COR-L47 (cell line): ENCODE measurements at places on chromosomes 11 and 22.

- DNase-seq: peak; percentile 57
Observed at GRCh38 chr22:20238536-20238900, 29.6 kb downstream of the RTN4R start.

- DNase-seq: peak; percentile 33
Observed at GRCh38 chr11:129375751-129376657, at the start of gene BARX2. Gene BARX2, plus strand, starts transcription at chr11:129375848. Its CDS starts 188 bp downstream, at chr11:129376036.

DNA sequence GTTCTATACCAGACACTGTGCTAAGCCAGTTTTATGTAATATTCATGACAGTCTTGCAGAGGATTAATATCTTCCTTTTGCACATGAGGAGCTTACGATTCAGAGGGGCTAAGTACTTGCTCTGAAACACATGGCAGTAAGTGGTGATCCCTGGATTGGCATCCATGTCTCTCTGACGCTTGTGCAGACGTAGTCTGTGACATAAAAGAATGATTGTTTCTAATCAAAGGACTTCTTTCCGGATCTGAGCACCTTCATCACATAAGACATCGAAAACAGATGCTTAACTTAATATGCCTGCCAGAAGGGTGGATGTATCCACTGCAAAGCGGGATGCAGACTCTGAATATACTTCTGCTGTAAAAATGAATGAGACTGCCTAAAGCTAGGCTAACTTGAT is 74.8 kb downstream of the ARHGAP42 start:
- no peak for DNase-seq

- DNase-seq: peak; percentile 82
Observed at GRCh38 chr11:126592496-126593410, 237.3 kb downstream of the ST3GAL4 start.

GRCh38 chr22:39776295-39777009 is 117.1 kb downstream of the ENTHD1 start:
- DNase-seq: no peak

- peak; percentile 37 for DNase-seq
Observed at GRCh38 chr22:36238373-36239149, 766 bp downstream of the APOL2 start.

DNA sequence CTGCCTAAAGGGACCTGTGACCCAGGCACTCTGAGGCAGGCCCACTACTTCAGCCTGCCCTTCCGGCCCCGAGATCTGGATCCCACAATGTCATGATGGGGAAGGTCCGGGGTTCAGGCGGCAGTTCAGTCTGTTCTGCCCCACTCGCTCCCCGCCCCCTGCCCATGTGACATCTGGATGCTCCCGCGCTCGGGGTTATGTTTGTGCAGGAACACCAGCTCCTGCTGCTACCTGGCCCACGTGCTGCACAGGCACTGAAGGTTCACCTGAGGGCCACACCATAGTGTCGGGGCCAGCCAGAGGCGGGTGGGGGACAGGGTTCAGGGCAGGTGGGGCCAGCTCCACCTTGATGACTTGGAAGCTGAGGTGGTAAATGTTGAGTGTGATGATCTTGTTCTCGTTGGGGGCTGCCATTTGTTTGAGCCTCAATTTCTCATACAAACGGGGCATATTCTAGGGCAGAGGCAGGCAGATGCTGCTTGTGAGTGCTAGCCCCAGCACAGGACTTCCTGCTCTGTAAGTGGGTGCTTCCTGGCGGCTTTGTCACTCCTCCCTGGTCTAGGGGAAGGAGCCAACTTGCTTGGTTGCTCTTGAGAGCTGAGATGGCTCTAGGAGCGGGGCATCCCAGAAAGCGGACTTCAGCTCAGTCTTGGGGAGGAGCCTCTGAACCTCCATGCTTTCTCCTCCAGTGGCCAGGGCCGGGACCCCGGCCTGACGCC is 4.4 kb upstream of the SIPA1 start:
- DNase-seq: no peak

GRCh38 chr11:76321340-76321739 is 59.6 kb downstream of the THAP12 start:
- no peak for DNase-seq

GRCh38 chr11:57460758-57461749 is 726 bp downstream of the RTN4RL2 start:
- peak; percentile 57 for DNase-seq

DNA sequence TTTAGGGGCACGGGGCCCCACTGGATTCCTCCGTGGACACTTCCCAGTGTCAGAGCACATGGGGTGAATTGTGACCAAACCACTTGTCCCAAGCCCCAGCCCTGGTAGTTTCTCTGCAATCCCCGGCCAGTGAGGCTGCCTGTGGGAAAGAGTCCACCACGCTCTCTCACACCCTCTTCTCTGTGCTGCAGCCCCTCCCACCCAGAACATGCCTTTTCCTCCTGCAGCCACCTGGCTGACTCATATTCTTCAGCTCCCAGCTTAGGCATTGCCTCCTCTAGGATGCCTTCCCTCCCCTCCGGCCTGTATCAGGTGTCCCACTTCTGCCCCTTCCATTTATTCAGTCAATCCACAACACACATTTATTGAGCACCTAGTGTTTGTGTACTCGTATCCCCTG is 5.4 kb upstream of the RPS6KB2 start:
- no peak for DNase-seq

DNA sequence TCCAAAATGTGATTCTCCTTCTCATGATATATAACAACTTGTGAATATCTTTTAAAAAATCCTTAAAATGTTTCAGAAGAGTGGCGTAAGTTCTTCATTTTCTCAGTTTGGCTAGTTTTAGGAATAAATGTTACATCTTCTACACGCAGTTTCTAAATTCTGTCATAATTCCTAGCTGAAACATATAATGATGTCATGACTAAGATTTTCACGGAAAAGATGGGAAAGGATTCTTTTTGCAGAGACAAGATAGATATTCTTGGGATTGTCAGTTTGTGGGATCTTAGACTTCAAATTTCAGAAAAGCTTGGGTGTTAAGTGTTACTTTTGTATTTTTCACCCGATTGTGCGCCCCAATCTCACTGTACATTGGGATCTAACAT is 1.7 kb downstream of the EED start:
- DNase-seq: no peak

DNA sequence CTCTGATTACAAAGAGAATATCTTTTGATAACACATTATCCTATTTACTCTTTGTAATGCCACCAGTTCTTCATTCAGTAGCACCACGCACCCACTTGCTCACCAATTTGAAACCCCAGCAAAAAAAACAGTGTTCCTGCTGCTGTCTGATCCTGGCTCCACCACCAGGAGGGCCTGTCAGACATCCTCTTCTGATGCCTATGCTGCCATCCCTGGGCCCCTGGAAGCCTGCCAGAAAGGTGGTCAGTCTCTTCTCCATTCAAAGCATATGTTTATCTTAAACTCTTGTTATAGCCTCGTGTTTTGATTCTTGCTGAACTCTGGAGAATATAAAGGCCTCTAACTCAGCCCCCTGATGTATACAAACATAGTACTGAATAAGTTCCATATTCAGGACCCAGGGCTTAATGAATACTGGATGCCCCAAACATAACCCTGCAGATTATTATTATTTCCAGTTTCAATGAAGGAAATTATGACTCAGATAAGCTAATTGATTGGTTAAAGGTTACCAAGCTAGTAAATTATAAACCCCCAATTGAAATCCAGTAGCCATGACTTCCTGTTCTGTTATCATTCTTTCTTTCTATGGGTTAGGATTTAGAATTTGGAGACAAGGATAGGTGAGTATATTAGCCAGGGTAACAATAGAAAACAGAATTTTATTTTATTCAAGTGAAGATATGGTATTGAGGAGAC is 116.7 kb downstream of the NTM start:
- no peak for DNase-seq

DNA sequence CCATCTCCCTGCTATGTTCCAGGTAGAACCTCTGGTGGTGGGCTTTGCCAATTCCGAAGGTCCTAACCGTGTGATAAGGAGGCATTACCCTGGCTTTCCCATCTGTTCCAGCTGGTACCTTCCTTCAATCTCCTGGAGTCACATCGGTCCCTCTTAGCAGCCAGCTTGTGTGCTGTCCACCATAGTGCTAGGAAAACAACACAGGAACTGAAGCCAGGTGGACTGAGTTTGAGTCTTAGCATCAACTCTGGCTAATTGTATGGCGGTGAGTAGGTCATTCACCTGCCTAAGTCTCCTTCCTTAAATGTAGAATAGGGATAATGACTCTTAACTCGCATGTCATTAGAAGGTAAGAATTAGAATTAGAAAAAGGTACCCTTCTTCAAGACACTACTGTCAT is 159.6 kb upstream of the E2F8 start:
- no peak for DNase-seq

DNA sequence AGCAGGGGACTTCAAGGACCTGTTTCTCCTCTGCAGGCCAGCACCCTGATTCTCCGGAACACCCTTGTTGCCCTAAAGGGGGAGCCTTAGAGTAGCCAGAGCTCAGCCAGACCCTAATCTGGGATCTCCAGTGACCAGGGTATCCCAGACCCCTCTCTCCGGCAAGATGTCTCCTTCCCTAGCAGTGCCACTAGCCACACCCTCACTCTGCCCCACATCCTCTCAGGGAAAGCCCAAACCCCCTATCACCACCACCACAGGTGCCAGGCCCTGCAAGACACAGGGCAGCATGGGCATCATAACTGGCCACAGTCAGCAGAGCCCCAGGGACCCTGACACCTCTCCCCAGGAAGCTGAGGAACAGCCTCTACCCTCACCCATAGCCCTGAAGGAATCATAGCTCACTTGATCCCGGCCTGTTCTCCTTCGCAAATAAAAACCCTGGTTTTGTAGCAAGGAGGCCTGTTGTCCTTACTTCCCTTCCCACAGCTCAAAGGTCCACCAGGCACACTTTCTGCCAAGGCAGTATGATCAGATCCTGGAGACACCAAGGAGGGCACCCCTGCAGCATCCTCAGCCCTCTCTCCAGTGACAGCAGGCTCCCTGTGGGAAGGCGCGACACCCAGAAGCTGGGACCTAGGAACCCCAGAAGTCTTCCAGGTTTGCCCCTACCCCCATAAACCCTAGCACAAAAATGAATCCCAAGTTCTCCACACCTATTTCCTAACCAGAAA is 4.6 kb downstream of the CFL1 start:
- DNase-seq: no peak

DNA sequence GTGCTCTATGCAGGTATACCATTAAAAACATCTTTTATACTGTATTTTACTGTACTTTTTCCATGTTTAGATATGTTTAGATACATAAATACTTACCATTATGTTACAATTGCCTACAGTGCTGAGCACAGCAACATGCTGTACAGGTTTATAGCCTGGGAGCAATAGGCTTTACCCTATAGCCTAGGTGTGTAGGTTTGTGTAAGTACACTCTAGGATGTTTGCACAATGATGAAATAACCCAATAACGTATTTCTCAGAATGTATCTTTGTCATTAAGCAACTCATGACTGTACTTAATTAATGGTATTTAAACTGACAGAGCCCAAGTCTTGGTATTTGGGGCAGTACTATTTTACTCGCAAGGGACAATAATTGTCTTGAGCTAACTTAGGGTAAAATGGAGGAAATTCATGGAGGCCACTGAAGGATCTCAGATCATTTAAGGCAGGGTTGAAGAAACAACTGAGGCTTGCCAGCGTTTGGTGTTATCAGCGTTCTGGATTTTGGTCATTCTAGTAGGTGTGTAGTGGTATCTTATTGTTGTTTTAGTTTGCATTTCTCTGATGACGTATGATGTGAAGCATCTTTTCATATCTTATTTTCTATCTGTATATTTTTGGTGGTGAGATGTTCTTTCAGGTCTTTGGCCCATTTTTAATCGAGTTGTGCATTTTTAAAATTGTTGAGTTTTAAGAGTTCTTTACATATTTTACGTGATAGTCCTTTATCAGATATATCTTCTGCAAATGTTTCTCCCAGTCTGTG is 42.4 kb downstream of the ADAMTS15 start:
- DNase-seq: no peak

GRCh38 chr11:78708388-78708787 is 133.7 kb upstream of the NARS2 start:
- DNase-seq: no peak

- no peak for DNase-seq
Observed at GRCh38 chr22:21718499-21718898, 17.1 kb downstream of the YPEL1 start.

GRCh38 chr11:468493-468892 is 18.4 kb downstream of the PTDSS2 start:
- DNase-seq: no peak

GRCh38 chr11:100336873-100337272 is 350.2 kb upstream of the ARHGAP42 start:
- DNase-seq: no peak

- DNase-seq: no peak
Observed at GRCh38 chr11:858762-859339, 16.2 kb downstream of the TSPAN4 start.

GRCh38 chr11:2197771-2198520 is 26.3 kb upstream of the TH start:
- no peak for DNase-seq

DNA sequence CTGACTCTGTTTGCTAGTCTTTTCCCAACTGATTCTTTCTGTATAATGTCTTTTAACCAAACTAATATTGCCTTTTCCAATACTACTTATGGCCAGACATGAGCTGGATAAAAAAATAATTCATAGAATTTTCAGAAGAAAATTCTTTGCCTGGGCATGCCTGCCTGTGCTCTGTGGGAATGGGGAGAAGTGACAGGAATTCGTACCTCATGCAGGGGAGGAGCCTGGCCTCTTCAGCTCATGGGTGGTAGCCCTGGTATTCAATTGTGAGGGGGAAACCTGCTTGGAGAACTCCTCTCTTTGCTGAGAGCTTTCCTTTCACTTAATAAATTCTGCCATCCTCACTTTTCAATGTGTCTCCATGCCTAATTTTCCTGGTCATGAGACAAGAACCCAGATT is 928.8 kb downstream of the FAM181B start:
- DNase-seq: no peak

DNA sequence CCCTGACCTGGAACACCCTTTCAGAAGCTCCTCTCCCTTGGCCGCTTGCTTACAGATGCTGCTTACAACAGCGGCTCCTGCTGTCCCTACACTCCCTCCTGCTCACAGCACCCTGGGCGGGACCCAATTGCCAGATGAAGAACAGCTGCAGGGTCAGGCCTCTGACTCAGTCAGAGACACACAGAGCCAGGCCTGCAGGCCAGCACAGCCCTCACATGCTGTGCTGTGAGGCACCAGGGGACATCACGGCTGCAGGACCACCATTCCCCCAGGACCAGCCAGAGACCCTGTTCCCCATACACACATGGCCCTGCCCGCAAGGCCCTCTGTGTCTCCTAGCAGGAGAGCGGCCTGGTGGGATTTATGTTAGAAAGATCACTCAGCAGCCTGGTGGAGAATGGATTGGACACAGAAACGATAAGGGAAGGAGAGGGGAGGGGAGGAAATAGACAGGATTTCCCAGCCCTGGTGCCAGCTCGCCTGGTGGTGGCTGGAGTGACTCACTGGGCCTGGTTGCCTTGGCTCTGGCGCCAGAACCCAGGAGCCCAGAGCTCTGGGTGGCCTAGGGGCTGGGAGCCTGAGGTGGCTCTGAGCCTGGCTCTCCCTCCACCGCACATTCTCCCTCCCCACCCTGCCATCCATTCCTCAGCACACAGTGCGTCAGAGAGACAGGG is 6.7 kb downstream of the CAPN5 start:
- DNase-seq: no peak

- DNase-seq: no peak
Observed at GRCh38 chr22:24741357-24741756, 33.2 kb downstream of the PIWIL3 start.

- DNase-seq: peak; percentile 59
Observed at GRCh38 chr22:22422629-22423112, 85.9 kb downstream of the ZNF280B start.

- no peak for DNase-seq
Observed at GRCh38 chr11:1404461-1405185, 14.9 kb downstream of the BRSK2 start.
